Osteoblast (primary cell): ENCODE measurements at places on chromosomes 3 and 15. TPM values are rescaled to one million over a fixed set of nuclear protein-coding genes. Genes with fewer than 3 reads are reported as not detected.
A peak's percentile ranks its signal among the peaks of the same experiment; 100 is the strongest.

DNA sequence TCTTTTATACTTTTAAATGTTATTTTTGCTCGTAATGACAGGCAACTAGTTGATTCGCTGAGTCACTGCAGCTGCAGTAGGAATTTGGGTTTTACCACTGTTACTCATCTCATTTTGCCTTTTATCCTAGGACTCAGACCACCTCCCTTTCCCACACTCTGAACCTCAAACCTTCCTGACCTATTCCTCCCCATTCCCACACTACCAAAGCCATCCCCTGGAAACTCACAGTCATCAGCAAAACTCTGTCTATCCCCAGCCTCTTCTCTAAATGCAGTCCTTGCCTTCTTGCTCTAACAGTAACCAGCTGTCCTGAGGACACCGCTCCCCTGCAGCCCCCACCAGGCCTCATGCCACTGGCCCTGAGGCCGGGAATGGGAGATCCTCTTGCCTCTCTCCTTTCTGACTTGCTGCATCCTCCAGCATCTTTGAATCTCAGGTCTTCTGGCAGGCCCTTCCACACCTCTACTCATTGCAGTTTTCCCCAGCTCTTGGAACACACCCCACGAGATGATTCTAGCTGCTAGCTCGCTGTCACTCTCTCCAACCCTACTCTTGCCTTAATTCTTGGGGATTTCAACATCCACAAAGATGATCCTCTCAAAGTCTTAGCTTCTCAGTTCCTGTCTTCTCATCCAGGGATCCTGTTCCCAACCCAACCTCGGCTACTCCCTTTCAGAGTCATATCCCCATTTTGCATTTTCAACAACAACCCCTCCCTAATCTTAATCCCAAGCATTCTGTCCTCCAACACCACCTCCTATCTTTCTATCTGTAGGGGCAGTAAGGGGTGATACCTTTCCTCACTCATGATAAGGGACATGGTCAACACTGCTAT, 55.9 kb upstream of the C3orf80 start:
- DNase-seq, result peak; percentile 96

GRCh38 chr3:20739814-20740213, 553.8 kb upstream of the SGO1 start:
- DNase-seq, result no peak

- no peak for DNase-seq
These were observed 68.5 kb downstream of the GPR176 start for GRCh38 chr15:39851500-39852092.

DNA sequence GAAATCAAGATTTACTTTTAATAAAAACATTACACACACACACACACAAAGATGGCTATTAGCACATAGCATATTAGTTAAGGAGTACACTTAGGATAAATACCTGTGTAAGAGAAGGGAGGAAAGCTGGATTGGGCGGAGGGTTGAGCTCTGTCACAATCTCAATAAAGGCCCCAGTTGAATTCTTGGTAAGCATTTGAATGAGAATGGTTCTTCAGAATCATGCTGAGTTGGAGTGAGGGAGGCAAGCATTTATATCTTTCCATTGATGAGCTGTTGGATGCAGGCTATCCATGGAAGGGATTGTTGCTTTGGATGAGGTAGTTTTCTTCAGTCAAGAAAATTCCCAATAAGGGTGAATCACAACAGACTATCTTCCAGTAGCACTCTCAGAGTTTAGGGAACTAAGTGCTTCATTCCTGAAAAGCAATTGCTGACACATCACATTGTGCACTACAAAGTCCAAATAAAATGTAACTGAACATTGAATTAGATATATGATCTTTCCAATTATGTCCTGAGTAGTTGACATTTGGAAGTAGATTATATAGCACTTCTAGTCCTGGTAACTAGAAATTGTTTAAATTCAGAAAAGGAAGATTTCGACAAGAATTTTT, 95.7 kb downstream of the SUCNR1 start:
- DNase-seq, result no peak

GRCh38 chr3:100072326-100073048, 41.8 kb downstream of the FILIP1L start:
- DNase-seq, result no peak

- DNase-seq, result no peak
These were observed 6.8 kb downstream of the C3orf80 start for GRCh38 chr3:160232014-160232413.

DNA sequence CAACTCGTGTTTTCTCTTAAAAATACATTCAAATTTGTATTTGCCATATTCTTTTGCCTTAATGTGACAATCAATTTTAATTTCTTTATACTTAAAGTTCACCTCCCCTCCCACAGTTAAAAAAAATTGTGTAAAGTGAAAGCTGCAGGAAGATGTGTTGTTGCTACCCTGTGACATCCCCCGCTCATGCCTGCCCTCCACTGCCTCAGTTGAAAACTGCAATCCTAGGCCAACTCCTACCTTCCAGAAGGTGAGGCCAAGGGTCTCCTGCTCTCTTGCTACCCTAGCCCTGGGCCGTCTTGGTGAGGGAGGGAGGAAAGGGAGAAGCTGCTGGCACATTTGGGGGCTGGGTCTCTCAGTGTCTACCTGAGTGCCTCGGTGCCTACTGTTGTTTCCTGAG, 57.0 kb upstream of the CMTM7 start:
- no peak for DNase-seq

DNA sequence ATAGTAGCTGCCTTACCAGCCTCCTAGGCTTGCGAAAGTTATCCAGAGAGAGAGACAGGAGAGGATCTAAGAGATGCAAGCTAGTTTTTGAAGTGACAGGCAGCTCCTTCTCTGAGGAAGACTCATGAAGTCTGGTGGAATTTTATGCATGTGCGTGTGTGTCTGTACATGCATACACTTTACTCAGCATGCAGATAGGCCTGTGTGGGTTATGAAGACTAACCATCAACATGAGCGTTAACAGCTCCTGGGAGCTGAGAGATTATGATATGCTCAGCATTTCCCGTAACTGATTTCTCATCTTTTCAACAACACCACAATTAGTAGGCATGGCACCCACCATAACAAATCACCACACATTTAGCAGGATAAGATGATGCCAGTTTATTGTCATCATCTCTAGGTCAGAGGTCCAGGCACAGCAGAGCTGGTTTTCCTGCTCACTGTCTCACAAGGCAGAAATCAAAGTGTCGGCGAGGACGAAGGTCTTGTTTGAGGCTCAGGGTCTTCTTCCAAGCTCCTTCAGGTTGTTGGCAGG, 239.5 kb downstream of the CACNA2D3 start:
- DNase-seq, result no peak

- no peak for DNase-seq
These were observed 621.5 kb upstream of the TBL1XR1 start for GRCh38 chr3:177818712-177819240.

Gene SLC28A2
- not detected in 2 replicates for total RNA-seq

- no peak for DNase-seq
These were observed 64.2 kb downstream of the MAGI1 start for GRCh38 chr3:65974509-65974908.

GRCh38 chr3:42148086-42148848, 57.1 kb downstream of the TRAK1 start:
- DNase-seq, result no peak

GRCh38 chr3:27721717-27722564, at the start of gene EOMES:
TSS of gene EOMES (minus strand) at chr3:27722323. CDS start at chr3:27722294, 29 bp downstream.
- peak; percentile 93 for DNase-seq

DNA sequence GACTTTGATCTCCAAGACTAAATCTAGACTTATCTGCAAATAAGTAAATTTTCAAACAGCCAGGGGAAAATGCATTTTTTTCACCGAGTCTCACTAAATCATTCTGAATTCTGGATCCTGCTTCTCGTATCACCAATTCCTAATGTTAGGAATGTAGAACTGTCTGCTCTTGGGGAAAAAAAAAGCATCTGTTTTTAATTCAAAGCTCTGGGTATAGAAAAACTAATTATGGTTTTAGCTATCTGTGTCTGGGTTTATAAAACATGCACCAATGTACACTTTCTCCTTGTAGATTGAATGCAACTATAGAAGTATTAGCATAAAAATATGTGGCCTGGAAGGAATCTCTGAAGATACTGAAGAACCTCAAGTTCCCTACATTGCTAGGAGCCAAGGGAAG, 4.8 kb upstream of the CDAN1 start:
- no peak for DNase-seq

GRCh38 chr3:113096188-113096892, 105.6 kb downstream of the GTPBP8 start:
- no peak for DNase-seq

Gene SLC12A1
- not detected in 2 replicates for total RNA-seq
